Daoy (cell line): ENCODE measurements at places on chromosomes 6 and 20.

GRCh38 chr6:15378272-15378671 is 132.4 kb downstream of the JARID2 start:
- DNase-seq, result no peak

DNA sequence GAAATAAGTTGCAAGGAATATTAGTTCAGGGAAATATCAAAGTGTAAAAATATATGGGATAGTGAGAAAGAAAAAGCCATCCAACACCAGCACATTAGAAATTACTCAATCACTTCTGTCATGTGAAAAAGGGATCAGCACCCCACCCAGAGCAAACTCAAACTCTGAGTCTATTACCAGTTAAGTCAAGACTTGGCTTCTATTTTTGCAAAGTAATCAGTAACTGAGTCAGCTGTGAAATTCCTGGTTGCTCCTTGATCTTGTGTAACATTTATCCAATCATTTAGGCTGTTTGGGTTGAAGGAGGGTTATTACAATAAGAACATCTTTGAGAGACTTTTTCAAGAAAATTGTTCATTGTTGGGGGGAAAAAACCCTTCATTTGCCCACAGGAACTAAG is 51.2 kb downstream of the SLC22A23 start:
- DNase-seq, result no peak

DNA sequence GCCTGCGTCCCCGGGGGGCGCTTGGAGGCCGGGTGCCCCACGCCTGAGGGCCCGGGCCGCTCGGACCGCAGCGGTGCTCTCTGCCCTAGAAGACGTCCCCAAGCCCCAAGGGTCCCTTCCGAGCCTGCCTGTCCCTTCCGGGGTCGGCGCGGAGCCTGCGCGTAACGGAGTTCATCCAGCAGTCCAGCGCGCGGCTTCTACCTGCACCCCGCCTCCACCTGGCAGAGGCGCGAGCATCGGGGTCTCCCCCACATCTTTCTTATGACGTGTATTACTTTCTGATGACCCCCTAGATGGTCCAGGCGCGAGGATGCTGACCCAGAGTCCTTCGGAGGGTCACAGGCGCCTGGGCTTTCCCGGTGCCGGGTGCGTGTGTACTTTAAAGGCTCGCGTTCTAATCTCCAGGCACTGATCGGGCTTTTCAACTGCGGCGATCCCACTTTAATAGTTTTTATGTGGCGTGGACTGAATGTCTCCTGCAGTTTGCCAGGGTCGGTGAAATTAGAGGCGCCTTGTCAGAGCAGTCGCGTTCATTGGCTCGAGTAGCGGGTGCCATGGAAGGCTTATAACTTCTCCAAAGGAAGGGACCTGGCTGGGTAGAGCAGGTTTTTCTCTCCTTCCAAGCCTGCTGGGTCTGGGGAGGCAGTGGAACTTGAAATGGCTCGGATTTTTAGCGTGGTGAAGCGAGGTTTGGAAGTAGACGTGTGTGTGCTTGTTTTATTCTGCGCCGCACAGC is 912 bp downstream of the EYA4 start:
- peak; percentile 60 for DNase-seq

DNA sequence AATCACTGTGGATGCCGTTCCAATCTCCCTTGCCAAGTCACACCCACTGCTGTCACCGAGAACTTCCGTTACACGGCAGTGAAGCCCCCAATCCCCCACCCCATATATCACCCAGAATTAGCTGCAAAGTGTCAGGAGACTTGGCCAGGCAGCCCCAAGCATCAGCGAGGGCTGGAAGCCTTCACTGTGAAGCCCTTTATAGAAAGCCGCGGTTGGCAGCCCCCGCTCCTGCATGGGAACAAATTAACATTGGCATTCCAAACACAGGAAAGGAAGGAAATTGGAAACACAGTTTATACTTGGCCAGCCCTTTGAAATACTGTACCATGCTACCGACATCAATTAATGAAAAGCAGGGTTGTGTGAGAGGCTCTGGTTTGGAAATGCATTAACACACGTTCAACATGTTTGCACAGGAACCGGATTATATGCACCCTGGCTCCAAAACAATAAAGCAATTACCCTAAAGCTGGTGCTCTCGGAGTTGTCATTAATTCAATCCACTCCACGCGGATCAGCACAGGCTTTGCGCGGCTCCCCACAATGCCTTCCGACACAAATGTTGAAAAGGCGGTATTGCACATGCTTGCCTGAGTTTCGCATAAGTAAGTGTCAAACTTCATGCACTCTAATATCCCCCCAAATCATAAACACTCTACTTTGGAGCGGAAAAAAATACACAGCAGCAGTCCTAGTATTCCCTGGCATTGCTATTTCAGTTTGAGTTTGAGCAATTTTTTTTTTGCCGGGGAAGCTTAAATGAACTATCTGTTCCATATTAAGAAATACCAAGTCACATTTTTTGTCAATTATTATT is 7.1 kb downstream of the BMP7 start:
- DNase-seq, result no peak

- DNase-seq, result no peak
These were observed 11.8 kb upstream of the FNDC1 start for GRCh38 chr6:159157431-159157830.
